BJ (cell line): ENCODE measurements at places on chromosomes 5 and 9.

DNA sequence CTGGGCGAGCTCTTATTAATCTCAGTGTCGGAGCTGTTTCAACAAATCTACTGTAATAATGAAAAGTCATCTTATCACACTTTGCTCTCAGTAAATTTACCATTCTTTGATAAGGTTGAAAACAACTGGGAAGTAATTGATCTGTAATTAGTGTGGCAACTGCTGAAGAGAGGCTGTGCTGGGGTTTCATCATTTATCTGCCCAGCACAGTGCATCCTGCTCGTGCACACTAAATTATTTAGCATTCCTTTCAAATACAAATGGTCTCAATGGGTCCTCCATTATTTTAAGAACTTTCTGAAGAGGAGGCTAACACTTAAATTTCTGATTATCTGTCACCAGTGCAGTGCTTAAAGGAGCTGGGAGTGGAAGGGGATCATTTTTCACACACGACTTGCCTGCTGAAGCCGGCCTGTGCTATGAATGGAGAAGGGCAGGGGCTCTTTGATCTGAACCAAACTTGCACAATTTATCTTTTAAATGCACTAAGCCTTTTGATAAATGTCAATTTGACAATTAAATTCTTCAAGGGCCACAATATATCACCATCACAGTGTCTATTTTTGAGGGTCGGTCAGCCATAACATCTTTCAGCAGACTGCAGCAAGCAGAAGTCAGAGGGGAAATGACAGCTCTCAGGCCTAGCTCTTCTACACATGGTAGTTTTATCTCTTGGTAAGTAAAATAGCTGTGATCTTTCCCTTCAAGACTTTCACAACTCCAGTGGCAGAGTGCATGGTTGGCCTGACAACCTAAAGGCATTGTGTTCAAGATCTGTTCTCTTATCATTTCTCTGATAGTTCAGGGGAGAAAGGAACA lies 106.4 kb upstream of the EFNA5 start:
- DNase-seq = no peak

DNA sequence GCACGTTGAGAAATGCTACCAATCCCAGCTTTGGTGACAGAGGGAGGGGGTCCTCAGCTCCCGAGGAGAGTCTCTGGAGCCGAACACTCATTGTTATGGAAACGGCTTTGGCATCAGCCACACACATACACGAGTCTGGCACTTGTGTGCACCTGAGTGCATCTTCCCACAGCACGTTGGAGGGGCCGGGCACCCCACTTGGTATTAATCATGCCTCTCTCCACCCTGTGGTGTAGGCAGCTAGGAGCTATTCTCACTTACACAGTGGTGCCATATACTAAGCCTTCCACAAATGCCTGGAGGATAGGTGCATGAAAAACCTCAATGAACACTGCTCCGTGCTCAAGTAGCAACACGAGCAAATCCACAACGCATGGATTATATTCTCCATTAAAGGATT lies 133.9 kb upstream of the PANK3 start:
- DNase-seq = no peak

- DNase-seq = no peak
Observed at GRCh38 chr5:79493596-79494345, 20.2 kb downstream of the HOMER1 start.

DNA sequence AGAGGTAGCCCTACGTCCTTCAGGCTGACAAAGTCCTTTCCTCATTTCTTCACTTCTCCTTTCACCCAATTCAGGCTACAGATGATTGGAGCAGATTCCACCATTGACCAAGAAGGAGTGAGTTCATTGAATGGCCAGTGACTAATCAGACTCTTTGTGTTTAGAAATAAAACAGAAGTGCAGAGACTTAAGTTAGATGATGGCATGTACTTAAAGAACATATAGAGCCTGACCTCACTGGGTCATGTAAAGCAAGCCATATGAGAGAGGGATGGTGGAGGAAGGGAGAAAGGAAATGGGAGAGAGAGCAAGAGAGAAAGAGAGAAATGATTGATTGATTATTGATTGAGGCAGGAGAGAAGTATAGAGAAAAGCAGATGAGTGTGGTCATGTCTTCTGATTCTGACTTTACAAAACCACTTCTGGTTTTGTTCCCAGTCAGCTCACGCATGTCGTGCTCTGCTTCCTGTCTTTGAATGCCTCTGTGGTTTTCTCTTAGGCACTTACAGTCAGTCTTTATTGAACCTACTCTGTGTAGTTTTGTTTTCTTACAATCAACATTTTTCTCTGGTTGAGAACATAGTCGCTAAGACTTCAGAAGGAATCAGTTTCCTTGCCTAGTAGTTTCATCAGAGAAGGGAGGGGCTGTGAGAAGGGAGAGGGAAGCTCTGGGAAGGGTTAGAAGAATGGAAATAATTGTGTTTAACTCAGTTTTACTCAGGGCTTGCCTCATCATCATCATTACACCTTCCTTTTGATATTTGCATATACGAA lies 149.2 kb upstream of the KLF9 start:
- peak; percentile 97 for DNase-seq

DNA sequence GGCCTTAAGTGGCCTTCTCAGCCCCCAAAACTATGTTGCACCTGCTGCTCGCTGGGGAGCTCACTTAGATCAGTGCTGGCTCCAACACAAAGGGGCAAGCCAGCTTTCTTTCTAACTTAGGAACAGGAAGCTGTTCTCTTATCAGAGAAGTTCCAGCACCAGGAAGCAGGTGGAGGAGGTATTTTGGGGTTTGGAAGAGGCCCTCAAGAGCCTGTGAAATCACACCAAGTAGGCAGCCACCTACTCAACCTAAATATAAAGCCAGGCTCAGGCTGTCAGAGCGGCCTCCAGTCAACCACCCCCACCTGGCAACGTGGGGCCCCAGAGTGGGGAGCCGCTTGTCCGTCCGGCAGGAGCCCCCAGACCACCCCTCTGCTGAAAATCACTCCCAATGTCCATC lies 152.8 kb downstream of the OLFM1 start:
- DNase-seq = no peak

- DNase-seq = no peak
Observed at GRCh38 chr5:36378551-36378950, 76.8 kb upstream of the RANBP3L start.

DNA sequence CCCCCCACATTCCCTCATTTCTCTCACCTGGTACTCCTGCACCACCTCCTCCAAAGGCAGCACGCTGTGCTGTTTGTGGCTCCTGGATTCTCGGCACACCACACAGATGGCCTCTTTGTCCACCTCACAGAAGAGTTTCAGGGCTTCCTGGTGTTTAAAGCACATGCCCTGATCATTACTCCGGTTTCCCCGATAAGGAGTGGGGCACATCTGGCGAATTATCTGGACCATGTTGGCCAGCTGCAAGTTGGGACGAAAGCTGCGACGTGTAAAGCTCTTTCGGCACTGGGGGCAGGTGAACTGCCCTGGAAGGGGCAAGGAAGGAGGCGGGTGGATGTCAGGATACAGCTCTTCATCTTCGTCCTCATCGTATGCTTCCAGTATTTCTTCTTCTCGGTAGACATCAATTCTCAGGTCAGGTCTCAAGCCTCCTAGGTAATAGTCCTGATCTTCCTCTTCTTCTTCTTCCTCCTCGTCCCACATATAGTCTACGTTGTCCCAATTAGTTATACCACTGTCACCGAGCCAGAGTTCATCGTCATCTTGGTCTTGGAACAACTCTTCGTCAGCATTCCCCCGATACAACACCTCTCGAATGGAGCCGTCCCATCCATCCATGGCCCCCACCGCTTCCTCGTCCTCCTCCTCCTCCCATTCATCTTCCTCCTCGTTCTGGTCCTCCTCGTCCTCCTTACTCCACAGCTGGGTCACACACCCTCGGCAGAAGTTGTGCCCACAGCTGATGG lies 796 bp downstream of the TRIM52 start:
- DNase-seq = no peak

GRCh38 chr5:53256746-53257145 lies 147.2 kb upstream of the MOCS2 start:
- DNase-seq = no peak

DNA sequence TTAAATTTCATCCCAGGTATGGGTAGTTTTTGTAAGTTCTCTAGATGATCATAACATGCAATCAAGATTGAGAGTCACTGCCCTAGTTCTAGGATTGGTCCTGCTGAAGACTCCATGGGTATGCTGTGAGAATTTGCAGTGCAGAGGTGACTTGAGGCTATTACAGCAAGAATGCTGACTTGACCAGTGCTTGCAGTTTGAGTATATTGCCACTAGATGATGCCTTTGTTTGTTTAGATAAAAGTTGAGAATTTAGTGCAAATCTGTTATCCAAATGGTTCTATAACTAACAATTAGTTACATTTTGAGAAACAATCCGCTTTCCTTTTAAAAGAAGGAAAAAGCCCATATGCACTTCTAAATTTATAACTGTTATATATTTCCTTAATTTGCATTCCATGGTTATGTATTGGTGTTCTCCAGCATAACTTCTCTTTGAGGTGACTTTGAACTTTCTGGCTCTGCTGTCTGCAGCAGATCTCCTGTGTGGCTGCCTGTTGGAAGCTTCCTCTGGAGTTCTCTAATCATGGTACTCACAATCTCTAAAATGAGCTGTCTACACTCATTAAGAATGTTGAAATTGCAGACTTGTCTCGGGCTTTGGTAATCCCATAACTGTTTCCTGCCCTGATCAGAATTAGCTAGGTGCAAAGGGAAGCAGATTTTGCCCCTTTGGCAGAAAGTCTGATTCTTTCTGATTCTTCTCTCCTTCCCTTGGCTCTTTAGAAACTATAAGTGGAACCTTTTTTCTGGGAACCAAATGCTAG lies 24.9 kb downstream of the MELK start:
- no peak for DNase-seq

DNA sequence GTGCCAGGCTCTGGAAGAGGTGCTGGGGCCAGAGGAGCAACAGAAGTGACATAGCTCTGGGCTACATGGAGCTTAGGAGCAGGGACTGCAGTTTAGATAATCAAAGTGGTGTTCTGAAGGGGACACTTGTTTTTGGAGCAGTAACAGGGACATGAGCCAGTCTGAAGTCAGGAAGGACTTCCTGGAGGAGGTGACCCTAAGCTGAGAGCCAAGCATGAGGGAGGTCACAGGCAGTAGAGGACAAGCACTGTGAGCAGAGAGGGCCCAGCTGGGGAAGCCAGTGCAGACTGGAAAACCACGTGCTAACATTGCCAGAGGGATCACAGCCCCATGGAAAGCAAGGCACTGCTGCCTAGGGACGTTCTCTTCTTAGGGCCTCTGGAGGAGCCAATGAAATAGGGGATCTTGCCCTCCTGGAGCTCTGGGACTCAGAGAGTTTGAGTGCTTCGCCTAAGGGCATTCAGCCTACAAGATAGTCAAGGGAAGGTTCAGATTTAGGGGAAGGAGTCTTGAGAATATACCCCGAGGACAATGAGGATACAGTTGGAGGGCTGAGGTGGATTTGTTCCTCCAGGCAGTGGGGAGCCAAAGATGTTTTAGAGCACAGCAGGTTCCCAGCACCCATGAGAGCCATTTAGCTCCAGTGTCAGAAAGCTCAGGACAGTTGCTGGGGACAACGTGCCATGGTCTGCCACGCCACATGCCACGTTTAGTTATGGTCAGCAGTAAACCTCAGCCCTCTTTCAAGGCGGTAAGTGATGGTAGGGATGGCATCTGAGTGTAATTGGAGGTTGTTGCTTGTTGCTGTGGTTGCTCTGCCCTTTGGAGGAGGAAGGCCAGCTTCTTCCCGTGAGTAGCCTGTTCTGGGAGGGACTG lies 40.5 kb upstream of the SH3PXD2B start:
- DNase-seq = no peak

DNA sequence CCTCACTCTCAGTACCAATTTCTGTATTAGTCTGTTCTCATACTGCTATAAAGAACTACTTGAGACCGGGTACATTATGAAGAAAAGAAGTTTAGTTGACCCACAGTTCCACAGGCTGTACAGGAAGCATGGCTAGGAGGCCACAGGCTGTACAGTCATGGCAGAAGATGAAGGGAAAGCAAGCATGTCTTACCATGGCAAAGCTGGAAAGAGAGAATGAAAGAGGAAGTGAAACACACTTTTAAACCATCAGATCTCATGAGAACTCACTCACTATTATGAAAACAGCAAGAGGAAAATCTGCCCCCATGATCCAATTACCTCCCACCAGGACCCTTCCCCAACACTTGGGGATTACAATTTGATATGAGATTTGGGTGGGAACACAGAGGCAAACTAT lies 698.8 kb downstream of the CDH9 start:
- no peak for DNase-seq

DNA sequence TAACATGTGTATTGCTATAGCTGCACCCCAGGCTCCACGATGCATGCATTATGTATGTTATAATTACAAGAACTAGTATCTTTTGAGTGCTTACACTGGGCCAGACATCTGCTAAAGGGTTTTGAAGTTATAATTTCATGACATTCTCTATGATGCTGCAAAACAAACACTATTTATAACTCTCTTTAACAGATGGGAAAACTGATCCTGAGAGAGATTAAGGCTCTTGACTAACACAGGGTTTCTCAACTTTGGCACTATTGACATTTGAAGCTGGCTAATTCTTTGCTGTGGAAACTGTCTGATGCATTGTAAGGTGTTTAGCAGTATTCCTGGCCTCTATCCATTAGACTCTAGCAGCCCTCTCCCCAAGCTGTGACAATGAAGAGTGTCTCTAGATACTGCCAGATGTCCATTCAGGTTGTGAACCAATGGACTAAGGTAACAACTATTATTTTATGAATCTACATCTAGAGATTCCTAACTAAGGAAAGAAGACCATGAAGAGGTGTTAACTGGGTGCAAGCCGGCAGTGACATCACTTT lies 258.6 kb downstream of the ASTN2 start:
- DNase-seq = no peak

DNA sequence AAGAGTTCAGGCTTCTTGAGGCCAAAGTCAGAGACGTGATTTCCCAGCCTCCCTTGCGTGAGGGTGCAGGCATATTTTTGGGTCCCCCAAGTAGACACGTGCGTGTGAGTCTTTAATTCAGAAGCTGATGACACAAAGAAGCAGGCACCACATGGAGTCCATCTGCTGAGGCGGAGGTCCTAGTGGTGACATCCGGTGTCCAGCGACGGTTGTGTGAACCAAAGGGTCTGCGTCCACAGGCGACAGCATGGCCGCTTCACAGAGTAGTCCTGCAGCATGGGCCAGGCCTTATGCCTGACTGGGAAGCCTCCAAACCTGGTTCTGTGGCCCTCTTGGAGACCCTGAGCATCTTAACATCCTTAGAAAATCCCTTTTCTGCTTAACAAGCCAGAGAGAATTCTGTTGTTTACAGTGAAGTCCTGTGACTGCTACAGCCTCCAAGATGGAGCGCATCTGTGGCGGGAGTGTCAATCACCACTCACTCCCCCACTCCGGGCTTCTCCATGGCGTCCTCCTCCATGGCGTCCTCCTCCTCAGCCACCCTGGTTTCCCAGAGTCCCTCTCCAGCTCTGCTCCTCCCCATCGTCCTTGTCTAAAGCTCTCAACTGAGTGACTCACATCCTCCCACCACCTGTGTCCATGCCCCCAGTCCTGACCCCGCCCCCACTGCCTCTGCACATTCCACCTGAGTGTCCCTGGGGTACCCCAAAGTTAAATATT lies 133.8 kb downstream of the PAX5 start:
- no peak for DNase-seq

- DNase-seq = no peak
Observed at GRCh38 chr9:121366611-121367192, 3.3 kb downstream of the STOM start.

- no peak for DNase-seq
Observed at GRCh38 chr9:116189683-116190082, 36.1 kb downstream of the PAPPA start.

- no peak for DNase-seq
Observed at GRCh38 chr9:126058591-126058990, 268.0 kb upstream of the MVB12B start.
